ENCODE measurements at places on chromosomes 11 and 22.

DNA sequence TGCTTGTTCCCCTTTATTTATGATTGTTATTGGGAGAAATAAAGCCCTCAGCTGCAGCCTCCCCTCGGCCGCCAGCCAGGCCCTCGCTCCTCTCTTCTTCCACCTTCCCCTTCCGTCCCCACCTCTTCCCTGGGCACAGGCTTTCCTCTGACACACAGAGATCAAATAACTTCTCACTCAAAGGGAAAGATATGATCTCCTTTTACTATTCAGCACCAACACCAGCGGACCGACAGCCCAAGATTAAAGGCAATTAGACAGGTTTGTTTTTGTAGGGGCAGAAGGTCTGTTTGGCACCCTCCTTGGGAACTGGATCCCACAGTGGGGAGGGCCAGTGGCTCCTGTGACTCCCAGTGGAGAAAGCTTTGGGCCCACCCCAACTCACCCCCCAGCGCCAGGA lies 23.0 kb downstream of the NECTIN1 start:
- DNase-seq: no peak

GRCh38 chr11:78193806-78194205 lies 5.1 kb downstream of the USP35 start:
- DNase-seq: no peak

GRCh38 chr11:10488121-10488933 lies 33.3 kb downstream of the AMPD3 start:
- no peak for DNase-seq

GRCh38 chr11:8235925-8236324 lies 27.8 kb downstream of the LMO1 start:
- DNase-seq: no peak

DNA sequence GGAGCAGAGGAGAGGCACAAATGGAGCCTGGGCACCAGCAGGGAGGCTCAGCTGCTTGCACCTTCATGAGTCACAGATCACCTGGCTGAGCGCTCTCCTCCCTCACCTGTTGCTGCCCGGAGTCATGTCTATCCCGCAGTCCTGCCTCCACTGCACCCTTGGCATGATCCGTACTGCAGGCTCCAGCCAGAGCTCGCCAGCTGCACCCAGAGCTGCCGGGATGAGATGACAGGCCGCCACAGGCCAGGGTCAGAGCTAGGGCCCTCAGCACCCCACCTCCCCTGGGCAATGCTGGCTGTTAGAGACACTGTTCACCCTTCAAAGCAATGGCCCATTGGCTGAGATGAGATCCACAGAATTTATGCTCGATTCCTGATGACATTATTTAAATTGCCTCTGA lies 702.8 kb downstream of the TBC1D22A start:
- no peak for DNase-seq

- no peak for DNase-seq
Observed at GRCh38 chr11:94784884-94785283, 16.7 kb downstream of the AMOTL1 start.

- DNase-seq: no peak
Observed at GRCh38 chr11:126411971-126412381, 56.5 kb downstream of the ST3GAL4 start.

DNA sequence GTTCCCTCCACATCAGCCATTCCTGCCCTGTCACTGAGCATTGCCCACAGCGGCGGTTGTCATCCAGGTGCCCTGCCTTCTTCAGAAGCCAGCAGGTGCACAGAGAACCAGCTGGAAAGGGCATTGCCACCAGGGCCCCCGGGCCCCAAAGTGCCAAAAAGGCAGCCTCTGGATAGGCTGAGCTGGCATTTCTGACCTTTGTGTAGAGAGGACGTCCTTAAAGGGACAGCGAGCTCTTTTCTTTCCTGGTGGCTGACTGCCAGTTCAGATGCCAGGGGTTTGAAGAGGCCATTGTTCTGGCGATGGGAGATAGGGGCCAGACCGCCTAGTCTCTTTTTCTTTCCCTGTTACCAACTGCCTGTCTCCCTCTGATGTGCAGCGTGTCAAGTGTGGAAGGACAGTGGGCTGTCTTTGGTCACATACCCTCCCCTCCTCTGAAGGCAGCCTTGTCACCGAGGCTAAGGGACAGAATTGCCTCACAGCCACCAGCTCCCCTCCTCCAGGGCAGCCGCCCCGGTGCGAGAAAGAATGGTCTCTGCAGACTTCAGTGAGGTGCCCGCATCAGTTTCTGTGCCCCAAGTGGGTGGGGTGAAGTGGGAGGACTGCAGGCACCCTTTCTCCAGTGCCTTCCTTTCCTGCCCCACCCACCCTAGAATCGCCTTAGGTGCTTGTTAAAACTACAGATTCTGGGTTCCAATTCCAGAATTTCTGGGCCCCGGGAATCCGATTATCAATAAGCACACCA lies 109.6 kb downstream of the SCN3B start:
- DNase-seq: no peak

- no peak for DNase-seq
Observed at GRCh38 chr11:19785265-19785664, 72.6 kb downstream of the NAV2 start.

- DNase-seq: no peak
Observed at GRCh38 chr22:30284172-30284571, 5.1 kb downstream of the CASTOR1 start.

DNA sequence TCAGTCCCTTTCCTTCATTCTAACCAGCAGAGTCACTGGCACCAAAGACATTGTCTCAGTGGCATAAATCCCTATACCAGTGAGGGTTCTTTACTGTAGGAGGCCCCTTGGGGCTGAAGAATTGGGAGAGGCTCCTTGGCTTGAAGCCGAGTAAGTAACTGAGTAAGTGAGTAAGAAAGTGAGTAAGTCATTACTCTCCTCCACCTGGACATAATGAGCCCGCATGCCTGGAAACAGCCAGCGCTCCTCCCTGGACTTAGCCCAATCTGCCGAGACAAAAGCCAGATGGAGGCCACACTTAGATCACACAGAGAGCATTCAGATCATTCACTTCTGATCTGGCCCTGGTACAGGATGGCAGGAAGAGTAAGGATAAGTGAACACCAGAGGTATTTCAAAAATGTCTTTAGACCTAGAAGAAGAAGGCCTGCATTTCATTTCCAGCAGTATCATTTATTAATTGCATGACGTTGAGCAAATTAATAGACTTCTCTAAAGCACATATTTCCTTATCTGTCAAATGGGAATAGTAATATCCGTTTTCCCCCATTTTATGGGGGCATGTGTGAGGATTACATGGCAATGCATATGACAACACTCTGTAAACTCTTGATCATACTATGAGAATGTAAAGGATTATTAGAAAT lies 8.2 kb upstream of the MICAL3 start:
- DNase-seq: no peak

DNA sequence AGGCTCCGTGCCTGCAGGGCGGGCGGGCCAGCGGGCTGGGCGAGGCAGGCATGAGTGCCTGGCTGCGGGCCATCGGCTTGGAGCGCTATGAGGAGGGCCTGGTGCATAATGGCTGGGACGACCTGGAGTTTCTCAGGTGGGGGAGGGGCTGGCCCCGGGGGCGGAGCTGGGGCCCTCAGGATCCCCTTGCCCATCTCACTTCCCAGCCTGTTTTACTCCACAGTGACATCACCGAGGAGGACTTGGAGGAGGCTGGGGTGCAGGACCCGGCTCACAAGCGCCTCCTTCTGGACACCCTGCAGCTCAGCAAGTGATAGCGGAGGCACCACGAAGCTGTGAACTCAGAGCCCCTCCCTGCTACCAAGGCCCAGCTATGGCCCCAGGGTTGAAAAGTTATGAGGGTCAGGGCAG lies 5.9 kb downstream of the PHOX2A start:
- DNase-seq: peak; percentile 36

GRCh38 chr11:76807206-76807875 lies 24.2 kb downstream of the TSKU start:
- DNase-seq: peak; percentile 44

GRCh38 chr11:121426476-121427399 lies 25.4 kb upstream of the SORL1 start:
- DNase-seq: peak; percentile 40

DNA sequence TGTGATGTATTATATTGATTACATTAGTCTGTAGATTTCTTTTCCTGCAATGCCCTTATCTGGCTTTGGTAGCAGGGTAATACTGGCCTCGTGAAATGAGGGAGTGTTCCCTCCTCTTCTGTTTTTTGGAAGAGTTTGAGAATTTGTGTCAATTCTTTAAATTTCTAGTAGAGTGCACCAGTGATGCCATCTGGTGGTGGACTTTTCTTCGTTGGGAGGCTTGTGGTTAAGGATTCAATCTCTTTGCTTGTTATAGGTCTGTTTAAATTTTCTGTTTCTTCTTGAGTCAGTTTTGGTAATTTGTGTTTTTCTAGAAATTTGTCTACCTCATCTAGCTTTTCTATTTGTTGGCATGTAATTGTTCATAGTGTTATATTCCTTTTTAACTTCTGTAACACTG lies 18.9 kb downstream of the SHANK3 start:
- DNase-seq: no peak

DNA sequence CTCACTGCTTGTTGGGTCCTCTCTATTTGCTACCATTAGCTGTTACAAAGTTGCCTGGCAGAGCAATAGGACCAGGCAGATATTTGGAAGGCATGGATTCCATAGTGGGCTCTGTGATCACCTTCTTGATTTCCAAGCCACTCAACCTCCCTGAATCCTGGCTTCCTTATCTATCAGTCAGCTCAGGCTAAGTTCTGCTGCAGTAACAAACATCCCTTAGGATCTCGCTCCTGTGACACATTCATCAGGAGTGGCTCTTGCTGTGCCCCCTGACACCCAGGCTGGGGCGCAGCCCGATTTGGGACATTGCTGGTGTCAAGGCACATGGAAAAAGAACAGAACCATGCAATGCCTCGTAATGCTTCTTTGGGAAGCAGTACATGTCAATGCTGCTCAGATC lies 503.9 kb downstream of the TBC1D22A start:
- DNase-seq: no peak

DNA sequence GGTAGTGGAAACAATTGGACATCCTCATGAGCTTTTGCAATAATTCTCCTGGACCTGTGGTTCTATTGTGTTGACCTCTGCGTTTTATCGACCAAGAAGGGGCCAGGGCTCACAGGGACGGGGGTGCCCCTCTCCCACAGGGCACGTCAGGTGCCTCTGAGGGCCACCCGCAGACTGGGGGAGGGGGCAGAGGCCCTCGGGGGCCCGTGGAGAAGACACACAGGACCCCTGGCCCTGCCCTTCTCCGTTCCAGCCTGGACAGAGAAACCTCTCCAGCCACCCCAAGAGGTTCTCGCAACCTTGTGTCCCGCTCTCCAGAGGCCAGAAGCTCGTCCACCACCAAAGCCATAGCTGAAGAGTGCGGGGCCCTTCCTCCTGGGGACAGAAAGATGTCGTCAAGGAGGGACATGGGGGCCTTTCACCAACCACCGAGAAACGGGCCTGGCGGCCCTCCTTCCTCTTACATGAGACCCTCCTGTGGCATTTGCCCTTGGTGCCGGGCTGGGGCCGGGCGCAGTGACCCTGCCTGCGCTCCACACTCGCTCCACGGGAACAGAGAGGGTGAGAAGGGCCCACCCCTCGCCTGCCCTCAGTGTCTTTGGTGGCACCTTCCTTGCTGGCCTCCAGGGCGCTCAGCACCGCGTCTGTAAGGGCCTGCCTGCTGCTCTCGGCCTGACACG lies 57.3 kb downstream of the GRAMD4 start:
- DNase-seq: no peak

- no peak for DNase-seq
Observed at GRCh38 chr11:11860103-11860979, 18.6 kb downstream of the USP47 start.

GRCh38 chr22:26589367-26589844 lies 526 bp downstream of the TPST2 start:
- no peak for DNase-seq

GRCh38 chr11:65404210-65404609 lies 17.8 kb downstream of the FRMD8 start:
- DNase-seq: no peak

DNA sequence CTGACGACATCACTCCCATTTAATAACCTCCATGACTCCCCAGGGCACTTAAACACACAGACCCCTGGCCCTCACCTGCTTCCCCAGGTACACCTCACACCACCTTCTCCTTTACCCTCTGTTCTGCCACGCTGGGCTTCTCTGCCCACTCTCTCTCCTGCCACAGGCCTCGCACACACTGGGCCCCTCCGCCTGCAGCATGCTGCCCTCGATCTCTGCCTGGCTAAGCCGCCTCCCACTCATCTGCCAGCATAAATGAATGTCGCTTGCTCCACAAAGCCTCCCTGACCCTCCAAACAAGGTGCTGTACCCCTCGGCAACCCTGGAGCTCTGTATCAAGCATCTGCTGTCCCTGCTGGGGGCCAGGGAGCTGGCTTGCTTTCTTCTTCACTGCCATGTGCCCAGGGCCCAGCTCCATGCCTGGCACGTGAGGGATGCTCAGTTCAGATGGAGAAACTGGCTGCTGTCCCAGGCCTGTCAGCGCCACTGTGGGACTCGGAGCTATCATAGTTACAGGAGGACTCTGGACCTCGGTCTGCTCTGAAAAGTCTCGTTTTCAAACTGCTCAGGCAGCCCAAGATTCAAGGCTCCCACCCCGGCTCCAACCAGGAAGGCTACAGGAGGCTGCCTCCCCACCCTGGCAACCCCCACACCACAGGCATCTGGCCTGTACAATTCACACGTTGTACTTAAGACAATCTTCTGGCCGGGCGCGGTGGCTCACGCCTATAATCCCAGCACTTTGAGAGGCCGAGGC lies 11.9 kb downstream of the TTLL1 start:
- DNase-seq: no peak

- DNase-seq: no peak
Observed at GRCh38 chr11:15106201-15106965, 8.3 kb upstream of the INSC start.

DNA sequence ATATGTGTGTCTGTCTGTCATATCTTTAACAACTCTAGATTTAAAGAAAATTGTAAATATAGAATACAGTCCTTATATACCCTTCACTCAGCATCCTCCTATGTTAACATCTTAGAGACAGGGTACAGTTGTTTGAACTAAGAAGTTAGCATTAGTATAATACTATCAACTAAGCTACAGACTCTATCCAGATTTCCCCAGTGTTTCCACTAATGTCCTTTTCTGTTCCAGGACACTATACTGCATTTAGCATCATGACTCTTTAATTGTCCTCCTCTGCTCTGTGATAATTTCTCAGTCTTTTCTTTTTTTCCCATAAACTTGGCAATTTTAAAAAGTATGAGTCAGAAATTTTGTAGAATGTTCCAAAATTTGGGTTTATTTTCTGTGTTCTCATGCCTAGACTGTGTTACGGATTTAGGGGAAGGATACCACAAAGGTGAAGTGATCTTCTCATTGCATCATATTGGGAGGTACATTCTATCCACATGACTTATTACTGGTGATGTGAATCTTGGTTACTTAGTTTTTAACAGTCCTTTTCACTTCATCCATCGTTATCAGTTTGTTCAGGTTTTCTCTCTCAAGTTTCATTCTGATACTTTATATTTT lies 168.4 kb downstream of the SBF2 start:
- DNase-seq: no peak

Data from CD4-positive, alpha-beta T cell treated with Interleukin-6 at 100 ng/mL for 8 hours (primary cell).